ENCODE measurements at places on chromosomes 11 and 22.
A peak's percentile ranks its signal among the peaks of the same experiment; 100 is the strongest.

DNA sequence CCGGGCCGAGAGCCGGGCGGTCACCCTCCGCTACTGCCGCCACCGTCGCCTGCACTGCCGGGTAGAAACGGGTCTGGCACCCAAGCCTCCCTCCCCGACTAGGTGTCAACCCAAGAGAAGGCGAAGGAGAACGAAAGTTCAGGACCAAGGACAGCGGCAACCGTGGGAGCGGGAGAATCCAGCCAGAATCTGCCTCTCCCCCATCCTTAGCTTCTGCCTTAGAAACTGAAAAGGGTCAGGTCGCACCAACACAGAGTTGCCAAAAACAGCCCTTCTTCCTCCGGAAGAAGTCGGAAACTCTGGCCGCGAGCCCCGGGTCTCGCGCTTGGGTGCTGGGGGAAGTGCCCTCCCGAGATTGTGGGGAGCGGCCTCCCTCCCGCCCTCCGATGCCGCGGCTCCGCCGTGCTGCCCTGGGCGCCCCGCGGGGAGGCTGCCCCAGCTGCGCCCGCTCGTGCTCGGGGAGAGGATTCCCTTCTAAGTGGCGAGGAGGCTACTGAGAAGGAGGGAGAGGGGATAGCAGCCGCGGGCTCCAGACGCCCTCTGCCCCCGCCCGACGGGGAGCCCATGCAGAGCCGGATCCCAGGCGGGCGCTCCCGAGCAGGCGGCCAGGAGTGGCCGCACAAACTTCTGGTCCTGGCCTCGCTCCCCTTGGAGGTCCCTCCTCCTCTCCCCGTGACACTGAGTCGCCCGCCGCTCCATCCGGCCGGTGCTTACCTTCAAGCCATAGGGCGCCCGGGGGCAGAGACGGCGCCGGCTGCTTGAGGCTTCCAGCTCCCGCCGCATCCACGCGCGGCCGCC is 637 bp downstream of the DRD2 start:
- peak; percentile 17 for DNase-seq

DNA sequence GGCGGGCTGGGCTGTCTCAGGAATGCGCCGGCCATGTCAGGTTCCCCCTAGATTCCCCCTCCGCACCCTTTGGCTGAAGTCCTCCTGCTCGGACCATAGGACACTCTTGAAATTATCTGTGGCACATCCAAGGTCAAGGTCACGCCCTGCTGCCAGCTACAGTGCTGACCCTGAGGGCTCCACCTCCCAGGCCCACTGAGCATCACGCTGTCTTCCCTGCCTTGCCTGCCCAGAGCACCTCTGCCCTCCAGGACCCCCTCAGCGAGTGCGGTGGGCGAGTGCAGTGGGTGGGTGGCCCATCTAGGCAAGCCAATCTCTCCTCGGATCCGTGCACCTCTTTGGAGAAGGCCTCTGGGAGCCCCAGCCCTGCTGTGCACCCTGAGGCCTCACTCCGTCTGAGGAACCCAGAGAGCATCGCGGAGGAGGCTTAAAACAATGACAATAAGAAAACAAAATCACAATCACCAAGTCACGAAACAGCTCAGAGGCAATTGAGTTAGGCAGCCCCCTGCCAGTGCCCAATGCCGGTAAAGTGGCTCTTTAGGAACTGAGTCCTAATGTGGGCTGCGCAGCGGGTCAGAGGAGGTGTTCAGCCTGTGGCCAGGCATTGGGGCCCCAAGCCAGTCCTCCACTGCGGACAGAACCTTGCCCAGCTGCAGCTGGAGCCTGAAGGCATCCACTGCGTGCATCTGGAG is 26.5 kb upstream of the CCDC188 start:
- DNase-seq = no peak

DNA sequence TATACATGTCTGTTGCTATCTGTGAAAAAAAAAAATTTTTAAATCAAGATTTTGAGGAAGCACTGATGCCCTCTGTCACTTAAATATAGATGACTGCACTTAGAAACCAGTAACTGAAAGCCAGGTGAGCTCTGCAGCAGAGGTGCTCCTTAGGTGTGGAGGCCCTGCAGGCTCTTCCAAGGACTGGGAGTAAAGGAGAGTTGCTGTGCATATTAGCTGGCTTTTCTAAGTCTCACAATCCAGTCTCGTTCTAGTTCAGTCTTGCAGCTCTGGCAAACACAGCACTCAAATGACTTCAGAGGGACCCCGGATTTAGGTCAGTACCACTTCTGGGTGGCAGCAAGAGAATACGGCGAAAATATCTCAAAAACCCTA is 61.0 kb downstream of the LARGE2 start:
- no peak for DNase-seq

GRCh38 chr11:93935826-93936225 is 85.3 kb upstream of the HEPHL1 start:
- DNase-seq = no peak

DNA sequence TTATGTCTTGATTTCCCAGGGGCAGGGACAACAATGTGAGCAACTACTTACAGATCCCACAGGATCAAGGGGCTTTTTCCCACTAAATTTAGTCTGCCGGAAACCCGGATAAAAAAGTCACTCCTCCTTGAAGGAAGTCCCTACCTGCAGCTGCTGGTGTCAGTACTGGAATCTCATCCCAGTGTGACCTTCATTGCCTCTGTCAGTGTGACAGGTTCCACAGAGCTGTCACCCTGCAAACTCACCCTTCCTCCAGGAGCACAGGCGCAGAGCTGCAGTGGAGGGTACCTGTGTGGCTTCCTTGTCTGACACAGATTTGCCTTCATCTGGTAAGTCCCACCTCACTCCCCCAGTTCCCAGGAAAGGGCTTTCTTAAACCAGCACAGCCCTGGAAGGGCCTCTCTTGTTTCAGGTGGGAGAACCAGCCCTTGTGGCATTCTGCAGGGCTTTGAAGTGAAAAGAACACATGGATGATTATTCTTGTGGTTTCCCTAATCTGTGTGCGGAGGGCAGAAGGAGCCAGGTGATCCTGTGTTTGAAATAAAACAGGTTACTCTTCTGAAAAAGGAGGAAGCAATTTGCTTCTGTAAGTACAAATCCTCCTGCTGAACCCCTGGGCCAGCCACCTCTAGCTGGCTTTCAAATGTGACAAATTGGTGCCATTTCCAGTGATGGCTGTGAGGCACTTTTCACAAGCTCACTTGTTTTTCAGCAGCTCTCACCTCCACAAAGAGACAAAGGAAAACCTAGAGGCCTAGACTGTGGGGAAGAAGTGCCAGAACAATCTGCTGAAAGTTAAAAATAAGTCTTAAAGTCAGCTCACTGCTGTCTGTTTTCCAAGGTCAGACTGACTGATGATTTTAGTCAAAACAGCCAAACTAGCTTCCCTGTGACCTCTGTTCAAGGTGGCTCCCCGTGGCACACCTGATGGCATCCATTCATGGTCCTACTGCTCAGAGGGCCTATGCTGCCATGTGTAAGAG is 9.2 kb upstream of the PRSS23 start:
- no peak for DNase-seq

DNA sequence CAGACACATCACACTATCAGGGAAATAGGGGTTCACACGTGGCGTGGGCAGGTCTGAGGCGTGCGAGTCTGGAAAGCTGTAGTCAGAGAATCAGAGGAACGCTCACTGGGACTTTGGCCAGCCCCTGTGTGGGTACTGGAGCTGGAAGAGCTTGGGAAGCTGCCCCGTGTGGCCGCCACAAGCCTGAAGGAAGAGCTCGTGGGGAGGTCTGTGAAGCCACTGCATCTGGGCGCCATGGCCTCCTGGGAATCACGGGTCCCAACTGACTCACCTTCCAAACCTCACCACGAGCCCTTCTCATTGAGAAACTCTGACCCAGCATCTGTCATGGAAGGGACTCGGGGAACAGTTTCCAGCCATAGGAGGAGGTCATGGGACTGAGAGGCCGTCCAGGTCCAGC is 5.9 kb upstream of the MRGPRF start:
- DNase-seq = no peak

DNA sequence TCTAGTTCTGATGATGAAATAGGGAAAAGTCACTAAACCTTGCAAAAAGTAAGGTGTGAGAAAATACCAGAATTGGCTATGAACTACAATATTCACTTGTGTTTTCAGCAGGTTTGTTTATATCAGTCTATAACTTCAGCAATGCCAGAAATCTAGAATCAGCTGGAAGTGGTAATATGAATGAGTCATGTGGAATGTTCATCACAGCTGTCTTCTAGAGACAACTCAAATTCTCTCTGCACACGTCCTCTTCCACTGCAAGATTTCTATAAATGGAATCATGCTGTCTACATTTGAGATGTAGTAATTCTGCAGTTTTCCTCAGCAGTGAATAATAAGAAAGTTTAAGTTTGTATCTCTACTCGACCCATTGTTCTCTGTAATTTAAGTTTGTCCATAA is 89.9 kb downstream of the OR4A15 start:
- DNase-seq = no peak

- DNase-seq = no peak
Observed at GRCh38 chr22:40635043-40635939, 1.2 kb downstream of the MRTFA start.

DNA sequence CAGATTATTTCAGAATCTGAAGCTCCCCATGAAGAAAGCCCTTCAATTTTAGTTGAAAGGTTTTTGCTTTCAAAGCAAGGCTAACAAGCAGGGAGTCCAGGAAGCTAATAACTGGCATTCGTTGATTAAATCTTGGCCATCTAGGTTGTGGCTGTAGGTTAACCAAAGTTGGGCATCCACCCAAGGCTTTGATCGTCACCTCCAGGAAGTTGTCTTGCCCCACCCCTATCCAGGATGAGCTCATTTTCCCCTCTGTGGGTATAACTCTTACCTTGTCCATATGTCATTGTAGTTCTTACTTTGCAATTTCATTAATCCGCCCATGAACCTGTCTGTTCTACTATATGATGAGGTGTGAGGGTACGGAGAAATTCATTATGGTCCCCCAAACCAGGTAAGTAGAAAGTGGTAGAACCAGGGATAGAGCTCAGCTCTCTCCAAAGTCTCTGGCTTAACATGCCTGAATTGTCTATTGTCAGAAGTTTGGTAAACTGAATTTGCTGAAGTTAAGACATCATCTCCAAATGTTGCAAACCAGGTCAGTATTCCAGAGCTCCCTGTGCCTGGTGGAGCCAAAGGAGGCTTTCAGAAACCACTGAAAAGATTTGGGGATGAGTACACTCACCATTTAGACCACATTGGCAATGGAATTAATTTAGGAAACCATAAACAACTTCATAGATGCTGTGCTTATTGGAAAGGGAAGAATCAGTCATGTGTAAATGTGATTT is 97.1 kb downstream of the CD44 start:
- peak; percentile 34 for DNase-seq

- no peak for DNase-seq
Observed at GRCh38 chr11:99069856-99070444, 49.2 kb downstream of the CNTN5 start.

- DNase-seq = no peak
Observed at GRCh38 chr11:121839781-121840180, 276.2 kb downstream of the BLID start.

- DNase-seq = no peak
Observed at GRCh38 chr11:126607776-126608541, 252.5 kb downstream of the ST3GAL4 start.

DNA sequence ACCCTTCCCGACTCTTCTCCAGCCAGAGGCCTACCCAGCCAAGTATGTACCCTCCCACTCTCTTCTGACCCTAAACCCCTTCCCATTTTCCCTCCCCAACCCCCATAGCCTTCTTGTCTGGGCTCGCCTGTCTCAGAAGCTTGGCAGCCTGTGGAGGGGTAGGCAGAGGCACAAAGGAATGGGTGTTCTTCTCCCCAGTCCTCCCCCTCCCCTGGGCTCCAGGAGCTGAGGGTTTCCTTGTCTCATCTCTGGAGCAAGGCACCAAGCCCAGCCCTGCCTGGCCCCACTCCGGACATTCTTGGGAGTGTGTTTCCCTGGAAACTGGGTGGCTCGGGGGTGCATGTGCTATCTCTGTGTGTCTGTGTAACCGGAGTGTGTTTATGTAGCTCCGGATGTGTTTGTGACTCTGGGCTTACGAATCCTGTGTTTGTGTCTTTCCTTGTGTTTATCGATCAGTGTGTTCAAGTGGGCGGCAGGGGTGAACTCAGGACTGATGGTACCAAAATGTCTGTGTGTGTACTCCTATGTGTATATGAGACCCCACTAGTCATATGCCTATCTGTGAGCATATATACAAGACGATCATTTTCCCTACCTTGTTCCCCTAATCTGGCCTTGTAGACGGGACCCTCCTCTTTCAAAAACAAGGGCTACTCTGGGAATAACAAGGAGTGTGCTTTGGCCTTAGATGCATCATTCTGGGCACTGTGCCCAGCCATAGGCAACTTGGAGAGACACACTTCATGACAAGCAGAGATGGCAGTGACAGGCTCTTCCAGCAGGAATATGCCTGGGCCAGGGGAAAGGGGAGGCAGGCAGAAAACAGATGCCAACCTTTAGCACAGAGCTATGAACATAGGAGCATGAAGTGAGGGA is 10.9 kb downstream of the PHLDB1 start:
- no peak for DNase-seq

DNA sequence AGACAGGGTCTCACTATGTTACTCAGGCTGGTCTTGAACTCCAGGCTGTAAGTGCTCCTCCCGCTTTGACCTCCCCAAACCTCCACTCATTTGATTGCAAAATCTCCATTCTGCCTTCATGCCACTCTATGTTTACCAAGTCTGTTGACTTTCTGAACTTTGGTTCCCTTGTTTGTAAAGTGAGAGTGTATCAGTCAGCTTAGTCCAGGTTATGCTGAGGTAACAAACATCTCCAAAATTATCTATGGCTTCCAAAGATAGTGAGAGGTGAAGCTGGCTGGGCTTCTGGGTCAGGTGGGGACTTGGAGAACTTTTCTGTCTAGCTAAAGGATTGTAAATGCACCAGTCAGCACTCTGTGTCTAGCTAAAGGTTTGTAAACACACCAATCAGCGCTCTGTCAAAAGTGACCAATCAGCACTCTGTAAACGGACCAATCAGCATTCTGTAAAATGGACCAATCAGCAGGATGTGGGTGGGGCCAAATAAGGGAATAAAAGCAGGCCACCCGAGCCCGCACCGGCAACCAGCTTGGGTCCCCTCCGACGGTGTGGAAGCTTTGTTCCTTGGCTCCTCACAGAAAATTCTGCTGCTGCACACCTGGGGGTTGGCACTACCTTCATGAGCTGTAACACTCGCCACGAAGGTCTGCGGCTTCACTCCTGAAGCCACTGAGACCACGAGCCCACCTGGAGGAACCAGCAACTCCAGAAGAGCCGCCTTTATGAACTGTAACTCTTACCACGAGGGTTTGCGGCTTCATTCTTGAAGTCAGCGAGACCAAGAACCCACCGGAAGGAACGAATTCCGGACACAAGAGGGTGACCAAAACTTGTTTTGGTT is 109.3 kb downstream of the MIAT start:
- no peak for DNase-seq

- no peak for DNase-seq
Observed at GRCh38 chr11:126781942-126782341, 218.6 kb downstream of the KIRREL3 start.

Data from activated naive CD4-positive, alpha-beta T cell treated with anti-CD3 and anti-CD28 coated beads, Interleukin-2, amount 50 U/mL, for 16 hours (primary cell).